ENCODE measurements at places on chromosomes 6 and 20.
A peak's percentile ranks its signal among the peaks of the same experiment; 100 is the strongest.

- no peak for DNase-seq
Observed at GRCh38 chr6:69693762-69694161, 103.0 kb downstream of the LMBRD1 start.

- peak; percentile 49 for DNase-seq
Observed at GRCh38 chr6:143149771-143150170, 89.1 kb downstream of the AIG1 start.

DNA sequence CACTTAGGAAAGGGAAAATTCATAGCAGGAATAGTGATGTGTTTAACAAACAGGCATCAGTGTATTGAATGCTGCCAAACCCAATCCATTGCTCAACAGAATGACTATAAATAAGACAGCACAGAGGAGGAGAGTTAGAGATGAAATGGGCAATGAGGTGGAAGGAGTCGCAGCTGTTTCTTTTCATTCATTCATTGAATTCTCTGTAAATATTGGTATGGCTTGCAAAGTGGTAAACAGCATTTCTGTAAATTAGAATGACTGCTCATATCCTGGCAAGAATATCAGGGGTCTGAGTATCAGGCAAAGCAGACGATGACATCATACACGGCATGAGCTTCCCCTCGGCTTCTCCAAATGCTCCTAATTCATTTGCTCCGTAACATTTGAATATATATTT, 703.6 kb upstream of the SLC35B3 start:
- no peak for DNase-seq

GRCh38 chr20:23231561-23232218, 118.9 kb upstream of the NXT1 start:
- DNase-seq: no peak

DNA sequence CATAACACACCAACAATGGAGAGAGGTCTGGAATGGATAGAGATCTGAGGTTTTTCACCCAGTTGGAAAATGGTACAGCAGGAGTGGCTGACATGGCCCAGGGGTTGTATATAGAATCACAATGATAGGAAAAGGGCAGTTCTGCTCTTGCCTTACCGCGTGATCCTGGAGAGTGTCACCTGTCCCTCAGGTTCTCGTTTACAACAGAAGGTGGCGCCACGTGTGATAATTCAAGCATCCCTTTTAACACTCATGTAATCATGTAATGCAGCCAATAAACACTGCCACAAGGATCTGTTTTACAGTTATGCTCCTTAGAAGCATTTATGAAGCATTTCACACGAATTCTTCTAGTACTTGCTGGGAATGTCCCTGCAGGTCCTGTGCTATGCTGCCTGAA, 12.9 kb upstream of the WFDC2 start:
- DNase-seq: peak; percentile 56

DNA sequence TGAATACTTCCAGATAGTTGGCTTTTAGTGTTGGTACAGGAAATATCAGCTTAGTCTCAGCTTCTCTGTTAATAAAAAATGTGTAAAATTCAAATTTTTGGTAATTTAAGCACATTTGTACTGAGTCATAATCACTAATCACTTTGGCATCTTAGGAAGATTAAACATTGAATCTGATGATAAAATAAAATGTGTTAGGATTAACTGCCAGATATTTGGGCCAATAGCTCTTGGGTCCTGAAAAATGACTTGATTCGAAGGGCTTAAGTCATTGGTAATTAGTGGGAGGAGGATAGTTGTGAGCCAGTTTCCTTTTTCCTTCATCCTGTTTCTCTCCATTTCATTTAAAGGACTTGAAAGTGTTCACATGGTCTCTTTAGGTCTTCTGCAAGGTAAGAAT, 426.1 kb downstream of the RFPL4B start:
- DNase-seq: peak; percentile 0

- no peak for DNase-seq
Observed at GRCh38 chr6:147166360-147166944, 37.8 kb upstream of the STXBP5 start.

GRCh38 chr6:98384334-98384733, 450.0 kb upstream of the POU3F2 start:
- DNase-seq: no peak

DNA sequence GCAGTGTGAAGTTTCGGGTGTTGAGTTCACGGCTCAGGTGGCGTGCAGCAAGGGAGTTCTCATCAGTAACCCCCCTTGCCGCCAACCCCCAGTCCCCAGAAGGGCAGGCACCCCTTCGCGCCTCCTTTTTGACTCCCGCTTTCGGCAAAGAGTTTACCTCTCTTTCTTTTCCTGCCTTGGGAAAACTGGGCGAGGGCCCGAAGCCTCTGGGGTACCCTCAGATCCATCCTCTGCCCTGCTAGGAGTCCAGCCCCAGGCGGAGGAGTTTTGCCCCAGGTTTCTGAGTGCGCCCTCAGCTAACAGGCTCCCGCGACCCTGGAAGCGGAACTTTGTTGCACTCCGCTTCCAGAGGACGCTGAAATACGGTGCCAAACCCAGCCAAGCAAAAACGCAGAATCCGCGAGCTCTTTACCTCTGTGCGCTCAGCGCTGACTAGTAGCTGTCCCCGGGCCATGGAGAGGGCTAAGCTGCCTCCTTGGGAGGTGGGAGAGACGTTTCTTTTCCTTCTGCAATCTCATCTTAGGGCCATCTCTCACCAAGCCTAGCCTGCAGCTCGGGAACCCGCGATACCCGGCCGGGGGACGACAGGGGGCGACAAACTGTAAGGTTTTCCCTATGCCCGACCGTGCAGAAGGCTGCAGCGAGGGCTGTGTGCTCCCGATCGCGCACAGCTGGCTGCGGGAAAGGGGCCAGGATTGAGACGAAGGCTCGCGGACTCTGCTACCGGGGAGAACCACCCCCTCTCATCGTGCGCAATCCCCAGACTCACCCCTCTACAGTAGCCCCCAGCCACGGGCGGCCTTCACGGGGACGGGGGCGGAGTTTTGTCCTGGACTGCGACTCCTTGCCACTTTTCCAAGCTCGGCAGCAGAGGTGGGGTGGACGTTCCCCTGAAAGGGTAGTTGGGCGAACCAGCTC, 2.7 kb upstream of the PAX1 start:
- no peak for DNase-seq

DNA sequence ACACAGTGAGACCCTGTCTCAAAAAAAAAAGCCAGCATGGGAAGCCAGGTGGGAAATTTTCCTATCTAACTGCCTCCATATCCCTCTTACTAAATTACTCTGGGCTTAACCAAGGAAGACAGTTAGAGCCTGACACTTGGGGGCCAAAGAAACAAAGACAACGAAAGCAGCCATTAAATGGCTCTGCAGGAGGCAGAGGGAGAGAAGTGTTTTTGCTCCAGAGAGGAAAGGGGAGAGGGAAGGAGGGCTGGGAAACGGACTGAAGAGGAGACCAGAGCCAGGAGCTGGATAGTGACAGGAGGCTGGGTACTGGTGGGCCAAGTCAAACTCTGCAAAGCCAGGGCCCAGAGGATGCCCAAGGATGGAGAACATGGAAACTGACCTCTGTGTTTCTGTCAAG, 10.7 kb upstream of the TGIF2 start:
- DNase-seq: no peak

DNA sequence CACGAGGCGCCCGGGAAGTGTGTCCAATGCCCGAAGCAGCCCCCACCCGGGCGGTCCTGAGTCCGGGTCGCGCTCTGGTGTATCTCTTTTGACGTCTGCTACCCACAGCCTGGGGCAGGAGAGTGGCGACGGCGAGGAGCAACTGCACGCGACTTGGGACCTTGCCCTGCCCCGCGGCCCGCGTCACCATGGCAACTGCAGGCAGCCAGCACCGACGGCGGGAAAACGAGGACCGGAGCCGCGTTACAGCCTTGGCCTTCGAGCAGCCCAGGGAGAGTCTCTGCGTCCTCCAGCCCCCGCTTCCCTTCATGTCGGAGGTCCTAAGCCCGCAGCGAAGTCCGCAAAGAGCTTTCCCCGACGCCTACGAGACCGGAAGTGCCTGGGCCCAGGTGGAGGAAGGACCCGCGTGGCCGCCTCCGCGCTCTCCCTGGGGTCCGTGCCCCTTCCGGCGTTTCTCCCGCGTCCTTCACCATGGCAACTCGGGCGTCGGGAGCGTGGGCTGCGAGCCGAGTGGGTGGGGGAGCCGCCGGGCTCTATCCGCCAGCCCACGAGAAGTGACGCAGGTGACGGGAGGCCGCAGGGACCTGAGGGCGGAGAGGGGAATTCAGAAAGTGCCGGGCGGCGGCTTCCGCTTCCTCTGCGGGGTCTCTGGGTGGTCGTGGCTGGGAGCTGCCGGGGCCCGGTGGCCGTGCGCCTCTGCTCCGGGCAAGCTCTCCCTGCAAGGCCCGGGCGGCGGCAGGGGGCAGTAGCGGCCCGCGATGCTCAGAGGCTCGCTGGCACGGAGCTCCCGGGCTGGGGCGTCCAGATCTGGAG, 88.6 kb upstream of the TGM3 start:
- DNase-seq: no peak

DNA sequence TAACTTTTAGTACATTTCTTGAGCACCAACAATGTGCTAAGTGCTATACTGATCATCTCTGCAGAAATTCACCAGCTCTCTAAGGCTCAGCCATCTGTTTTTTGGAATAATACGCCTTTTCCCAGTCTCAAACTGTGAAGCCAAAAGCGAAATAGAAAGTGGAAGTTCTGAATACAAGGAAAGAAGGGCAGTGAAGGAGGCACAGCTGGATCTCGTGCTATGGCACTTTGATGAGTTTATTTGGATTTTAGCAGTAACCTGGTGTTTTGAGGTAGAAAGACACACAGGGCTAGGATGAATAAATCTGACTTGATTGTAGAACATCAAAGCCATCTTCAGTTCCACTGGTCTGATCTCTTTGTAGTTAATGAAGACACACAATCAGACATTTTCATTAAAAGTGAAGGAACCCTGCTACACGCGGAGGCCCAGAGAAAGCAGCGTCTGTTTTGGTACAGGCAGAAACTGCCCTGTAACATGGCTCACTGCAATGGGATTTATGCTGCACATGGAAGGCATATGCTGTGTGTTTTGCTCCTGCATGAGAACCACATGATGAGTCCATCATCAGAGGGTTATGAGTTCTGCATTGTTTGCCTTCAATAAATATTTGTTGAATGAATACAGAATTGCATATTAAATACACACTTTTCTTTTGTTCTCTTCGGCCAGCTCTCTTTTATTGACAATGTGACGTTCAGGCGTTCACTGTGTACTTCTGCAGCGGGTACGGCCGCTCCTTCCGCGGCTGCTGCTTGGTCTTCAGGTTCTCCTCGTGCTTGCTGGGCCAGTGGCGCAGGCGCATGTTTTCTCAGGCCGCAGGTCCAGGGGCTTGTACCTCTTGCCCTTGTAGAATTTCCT, 100.9 kb downstream of the PREP start:
- no peak for DNase-seq

- peak; percentile 5 for DNase-seq
Observed at GRCh38 chr6:13697857-13698256, 13.8 kb downstream of the RANBP9 start.

- no peak for DNase-seq
Observed at GRCh38 chr20:17026346-17026745, 200.5 kb upstream of the PCSK2 start.

DNA sequence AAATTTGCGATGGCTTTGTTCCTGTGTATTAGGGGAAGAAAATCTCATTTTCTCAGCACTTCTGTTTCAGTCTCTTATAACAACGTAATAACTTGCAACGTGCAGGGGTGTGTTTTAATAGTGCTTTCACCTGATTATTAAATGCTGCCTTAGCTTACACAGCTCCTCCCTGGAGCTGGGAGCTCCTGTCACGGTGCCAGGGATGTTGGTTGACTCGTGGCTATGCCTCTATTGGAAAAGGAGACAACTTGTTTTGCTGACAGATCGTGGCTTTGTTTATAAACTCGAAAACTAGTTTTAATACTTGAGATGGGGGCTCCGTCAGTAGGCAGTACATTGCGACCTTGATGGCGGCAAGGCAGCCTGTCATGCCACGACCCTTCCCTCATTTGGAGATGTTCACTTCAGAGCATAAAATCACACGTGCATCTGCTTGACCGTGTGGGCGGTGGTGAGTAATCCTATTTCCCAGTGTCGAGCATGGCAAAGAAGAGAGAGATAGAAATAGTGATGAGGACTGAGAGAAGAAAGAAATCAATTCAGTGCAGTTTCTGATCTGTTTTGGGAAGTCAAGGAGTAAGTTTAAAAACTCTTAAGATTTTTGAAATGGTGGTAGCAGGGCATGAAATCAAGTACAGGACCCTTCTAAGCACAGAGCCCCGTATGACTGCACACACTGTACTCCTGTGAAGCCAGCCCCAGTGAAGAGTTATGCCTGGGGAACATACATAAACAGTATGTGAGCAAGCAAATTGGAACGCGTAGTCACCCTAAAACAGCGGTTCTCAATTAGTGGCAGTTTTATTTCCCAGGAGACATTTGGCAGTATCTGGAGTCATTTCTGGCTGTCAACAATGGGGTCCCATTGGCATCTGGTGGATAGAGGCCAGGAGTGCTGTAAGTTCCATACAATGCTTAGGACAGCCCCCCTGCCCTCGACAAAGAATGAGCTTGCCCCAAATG, 147.2 kb downstream of the DOK5 start:
- no peak for DNase-seq

GRCh38 chr20:13430346-13431002, 208.3 kb downstream of the TASP1 start:
- DNase-seq: peak; percentile 63

- DNase-seq: no peak
Observed at GRCh38 chr6:72376736-72377135, 245.1 kb upstream of the KCNQ5 start.

GRCh38 chr6:54879188-54879985, 32.8 kb downstream of the FAM83B start:
- DNase-seq: peak; percentile 82

- DNase-seq: peak; percentile 20
Observed at GRCh38 chr6:15504581-15505350, 158.1 kb downstream of the DTNBP1 start.

DNA sequence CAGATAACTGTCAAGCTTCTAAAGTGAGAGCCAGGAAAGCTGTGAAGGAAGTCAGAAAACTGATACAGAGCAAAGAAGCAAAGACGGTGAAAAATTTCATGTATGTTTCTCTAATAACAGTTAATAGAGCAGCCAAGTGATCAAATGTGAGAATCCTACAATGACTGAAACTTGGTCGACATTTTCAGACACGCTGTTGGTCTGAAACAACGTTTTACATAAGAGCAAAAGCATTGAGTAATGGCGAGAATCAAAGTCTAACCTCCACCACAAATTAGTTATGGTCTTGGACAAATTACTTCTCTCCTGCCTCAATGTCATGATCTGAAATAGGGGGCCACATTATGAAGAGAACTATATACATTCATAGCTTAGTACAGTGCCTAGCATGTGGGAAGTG, 3.3 kb downstream of the MKKS start:
- DNase-seq: no peak

GRCh38 chr20:63830841-63831588, at the start of gene ZBTB46:
Gene ZBTB46 (minus strand): TSS chr20:63831264. CDS start chr20:63790757, 40,507 bp downstream.
- no peak for DNase-seq

GRCh38 chr6:39887692-39888450, 46.4 kb downstream of the MOCS1 start:
- DNase-seq: peak; percentile 39

DNA sequence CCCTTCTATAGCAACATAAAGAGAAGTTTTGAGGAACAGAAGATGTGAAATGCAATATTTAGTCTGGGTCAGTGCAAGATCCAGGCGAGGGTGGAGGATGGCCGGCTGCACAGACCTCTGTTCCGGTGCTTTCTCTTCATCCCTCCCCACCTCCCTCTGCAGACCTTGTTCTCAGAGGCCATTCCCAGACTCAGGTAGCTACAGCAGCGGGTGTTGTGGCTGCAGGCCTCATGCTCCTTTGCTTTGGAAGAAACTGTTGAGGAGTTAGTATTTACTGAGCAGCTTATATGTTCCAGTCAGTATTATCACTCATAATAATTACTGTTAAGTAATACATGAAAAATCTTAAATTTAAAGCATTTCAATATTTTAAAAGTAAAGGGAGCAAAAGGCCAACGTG, 1.7 kb downstream of the BTN3A3 start:
- no peak for DNase-seq

GRCh38 chr6:152648105-152648504, 10.9 kb upstream of the SYNE1 start:
- DNase-seq: no peak
